ENCODE measurements at places on chromosomes 12 and 14.

DNA sequence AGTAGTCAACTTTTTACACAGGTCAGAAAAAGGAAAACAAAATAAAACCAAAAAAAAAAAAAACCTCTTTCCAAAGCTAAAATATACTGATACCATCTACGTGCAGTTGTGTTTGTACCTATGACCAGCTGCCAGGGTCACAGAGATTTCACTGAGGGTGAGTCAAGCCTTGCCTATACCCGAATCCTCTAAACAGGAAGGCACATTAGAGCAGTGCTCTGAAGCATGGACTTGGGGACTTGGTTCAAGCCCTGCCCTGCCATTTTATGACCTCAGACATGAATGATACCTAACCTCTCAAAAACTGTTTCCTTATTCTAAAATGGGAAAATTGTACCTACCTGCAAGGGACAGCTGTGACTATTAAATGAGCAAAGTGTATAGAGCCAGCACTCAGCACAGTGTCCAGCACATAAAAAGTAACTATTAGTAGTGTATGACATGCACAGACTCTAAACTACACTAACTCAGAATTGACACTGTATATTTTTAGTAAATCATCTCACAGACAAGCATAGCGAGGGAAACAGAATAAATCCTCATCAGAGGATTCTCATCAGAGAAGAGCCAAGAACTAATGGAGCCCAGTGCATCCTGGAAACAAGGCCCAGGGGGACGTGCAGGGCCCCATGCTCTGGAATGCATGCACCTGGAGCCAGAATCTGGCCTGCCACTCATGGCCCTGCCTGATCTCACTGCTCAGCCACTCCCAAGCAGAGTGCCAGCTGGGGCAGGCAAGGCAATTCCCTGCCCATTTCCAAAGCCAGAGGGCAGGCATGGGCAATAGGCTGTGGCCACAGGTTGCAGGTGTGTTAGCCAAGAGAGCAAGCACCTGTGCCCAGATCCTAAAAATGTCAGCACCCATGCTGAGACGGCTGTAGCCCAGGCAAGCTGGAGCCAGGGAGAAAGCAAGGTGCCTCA is 57.0 kb downstream of the NT5DC3 start:
- no peak for DNase-seq

DNA sequence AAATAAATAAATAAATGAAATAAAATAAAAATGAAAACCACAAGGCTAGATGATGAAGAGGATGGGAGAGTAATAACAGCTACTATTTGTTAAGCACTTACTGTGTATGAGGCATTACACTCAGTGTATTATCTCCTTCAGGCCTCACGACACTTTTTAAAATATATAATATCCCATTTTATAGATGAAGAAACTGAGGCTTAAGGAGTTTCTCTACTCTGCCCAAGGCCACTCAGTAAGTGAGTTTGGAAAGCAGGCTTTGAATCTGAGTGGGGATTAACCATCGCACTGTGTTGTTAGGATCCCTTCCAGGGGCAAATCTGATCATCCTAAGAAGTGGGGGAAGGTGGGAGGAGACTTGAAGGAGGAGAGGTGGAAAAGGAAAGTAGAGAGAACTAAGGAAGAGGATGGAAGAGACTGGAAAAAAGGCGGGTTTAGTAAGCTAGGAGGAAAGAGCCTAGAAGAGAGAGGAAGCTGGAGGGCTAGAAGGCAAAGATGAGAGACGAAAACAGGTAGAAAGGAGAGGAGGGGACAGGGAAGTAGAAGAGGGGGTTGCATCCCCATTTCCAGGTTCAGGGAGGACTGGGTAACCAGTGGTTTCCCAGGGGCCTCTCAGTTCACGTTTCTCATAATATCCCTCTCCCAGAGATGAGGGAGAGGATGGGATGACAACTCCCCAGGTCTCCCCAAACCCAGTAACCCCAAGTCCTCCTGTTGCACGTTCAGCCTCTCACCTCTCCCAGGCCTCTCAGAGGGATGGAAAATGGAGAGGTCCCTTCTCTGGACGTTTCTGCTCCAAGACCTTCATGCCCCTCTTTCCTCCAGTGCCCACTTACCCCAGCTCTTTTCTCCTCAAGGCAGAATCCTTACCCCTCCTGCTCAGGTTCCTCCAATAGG is 1.7 kb downstream of the STAT6 start:
- DNase-seq = no peak

- DNase-seq = no peak
Measured at GRCh38 chr14:37712976-37713431, 117.6 kb downstream of the TTC6 start.

DNA sequence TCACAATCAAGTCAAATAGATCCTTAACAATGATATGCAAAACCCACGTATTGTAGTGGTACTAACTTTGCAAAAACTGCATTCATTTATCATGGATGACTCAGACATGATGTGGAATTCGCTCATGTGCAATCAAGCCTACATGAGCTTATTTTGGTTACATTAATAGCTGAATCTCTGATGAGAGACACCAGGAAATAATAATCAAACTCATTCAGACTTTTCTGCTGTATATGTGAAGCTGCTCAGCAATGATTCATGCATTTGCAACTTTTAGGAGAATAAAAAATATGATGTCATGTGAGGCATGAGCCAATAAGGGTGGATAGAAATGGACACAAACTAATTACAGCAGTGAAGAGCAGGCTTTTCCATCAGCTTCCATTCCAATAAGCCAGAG is 1075.8 kb upstream of the TMEM132C start:
- DNase-seq = no peak

DNA sequence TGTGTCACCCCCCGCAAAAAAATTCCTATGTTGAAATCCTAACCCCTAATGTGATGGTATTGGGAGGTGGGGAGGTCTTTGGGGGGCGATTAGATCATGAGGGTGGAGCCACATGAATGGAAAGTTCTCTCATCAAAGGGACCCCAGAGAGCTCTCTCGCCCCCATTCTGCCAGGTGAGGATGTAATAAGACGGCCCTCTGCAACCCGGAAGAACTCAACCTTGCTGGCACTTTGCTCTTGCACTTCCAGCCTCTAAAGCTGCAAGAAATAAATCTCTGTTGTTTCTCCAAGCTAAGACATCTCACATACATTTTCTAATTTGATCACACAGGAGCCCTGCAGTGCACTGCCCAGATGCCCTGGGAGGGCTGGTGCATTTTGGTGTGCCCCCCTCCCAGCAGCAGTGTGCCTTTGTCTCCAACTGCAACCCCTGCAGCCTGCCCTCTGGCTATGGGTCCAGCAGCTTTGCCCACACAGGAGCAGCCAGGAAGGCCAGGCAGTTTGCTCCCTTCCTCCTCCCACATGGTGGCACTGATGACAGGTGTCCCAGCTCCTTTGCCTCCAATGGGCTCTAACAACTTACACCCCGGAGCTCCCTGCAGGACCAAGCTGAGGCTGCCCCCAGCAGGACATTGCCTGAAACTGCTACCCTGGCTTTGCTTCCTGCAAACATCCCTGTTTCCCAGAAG is 59.3 kb downstream of the C14orf132 start:
- DNase-seq = peak; percentile 84

DNA sequence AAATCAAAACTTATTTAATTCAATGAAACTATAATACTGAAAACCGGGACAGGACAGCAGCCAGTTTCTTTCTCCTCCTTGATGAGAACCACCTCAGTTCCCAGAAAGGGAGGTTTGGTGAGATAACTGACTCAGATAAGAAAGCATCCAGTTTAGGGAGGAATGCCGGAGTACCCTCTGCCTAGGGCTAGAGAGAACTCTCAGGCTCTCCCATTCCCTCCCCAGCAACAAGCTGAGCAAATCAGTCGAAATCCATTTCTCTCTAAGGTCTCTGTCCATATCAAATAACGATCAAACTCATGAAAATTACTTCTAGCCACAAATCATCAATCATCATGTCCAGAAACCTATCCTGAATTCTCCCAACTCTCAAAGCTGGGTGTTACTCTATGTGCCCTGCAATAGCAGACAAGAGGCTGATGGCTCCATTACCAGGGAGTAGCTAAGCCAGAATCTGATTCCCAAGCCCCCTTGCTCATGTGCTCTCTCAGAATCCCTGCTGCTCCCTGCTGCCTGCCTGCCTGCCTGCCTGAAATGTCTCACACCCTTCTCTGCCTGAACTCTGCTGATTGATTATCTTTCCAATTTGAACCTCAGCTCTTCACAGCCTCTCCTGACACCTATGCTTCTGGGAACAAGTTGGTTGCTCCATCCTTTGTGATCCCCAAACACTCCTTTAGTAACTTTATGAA is 49.4 kb downstream of the SLC25A47 start:
- DNase-seq = no peak

GRCh38 chr14:93804654-93805053 is 16.4 kb upstream of the PRIMA1 start:
- no peak for DNase-seq

- no peak for DNase-seq
Measured at GRCh38 chr14:100271247-100271939, 32.4 kb downstream of the YY1 start.

- no peak for DNase-seq
Measured at GRCh38 chr12:110561471-110562201, 21.5 kb downstream of the PPTC7 start.

DNA sequence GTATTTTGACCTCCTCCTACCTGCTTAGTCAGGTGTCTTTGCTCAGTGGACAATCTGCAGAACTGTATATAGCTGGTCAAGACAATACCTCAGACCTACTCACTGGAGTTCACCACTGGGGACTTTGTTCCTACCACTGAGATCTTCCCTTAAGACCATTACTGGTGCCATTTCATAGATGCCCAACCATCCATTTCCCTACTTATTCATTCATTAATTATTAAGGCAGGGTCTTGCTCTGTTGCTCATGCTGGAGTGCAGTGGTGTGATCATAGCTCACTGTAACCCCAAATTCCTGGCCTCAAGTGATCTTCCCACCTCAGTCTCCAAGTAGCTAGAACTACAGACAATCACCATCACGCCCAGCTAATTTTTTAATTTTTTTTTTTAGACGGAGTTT is 22.8 kb upstream of the CRADD start:
- no peak for DNase-seq

GRCh38 chr12:58414398-58414871 is 473.1 kb downstream of the ATP23 start:
- no peak for DNase-seq

GRCh38 chr12:64077922-64078321 is 144.2 kb downstream of the KICS2 start:
- no peak for DNase-seq

GRCh38 chr14:105425823-105426247 is 6.2 kb downstream of the MTA1 start:
- DNase-seq = no peak

- DNase-seq = no peak
Measured at GRCh38 chr12:110200124-110200417, 75.9 kb downstream of the IFT81 start.

- DNase-seq = no peak
Measured at GRCh38 chr12:25083211-25083610, 111.7 kb downstream of the DNAI7 start.

DNA sequence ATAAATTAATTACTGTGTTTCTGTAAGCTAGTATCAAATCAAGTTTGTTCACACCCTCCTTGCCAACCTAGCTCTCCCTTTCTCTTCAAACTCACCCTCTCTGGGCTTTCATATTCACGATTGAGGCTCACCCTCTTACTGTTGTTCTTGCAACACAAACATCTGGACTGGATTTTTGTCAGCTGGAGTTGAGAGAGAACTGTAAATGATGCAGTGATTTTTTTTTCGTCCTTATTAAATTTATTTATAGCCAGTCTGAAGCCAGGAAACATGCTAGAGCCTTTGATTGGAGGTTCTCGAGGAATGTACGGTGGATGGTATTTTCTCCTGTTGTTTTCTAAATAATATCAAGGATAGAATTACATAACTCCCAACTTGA is 485.1 kb downstream of the ZFP36L1 start:
- DNase-seq = no peak

- no peak for DNase-seq
Measured at GRCh38 chr14:93064411-93065271, 51.1 kb downstream of the ITPK1 start.

GRCh38 chr14:22699801-22700564 is 55.8 kb upstream of the OR6J1 start:
- DNase-seq = no peak

- no peak for DNase-seq
Measured at GRCh38 chr12:129552996-129553750, 350.7 kb downstream of the TMEM132D start.

GRCh38 chr14:75230140-75230792 is 48.4 kb upstream of the FOS start:
- no peak for DNase-seq

DNA sequence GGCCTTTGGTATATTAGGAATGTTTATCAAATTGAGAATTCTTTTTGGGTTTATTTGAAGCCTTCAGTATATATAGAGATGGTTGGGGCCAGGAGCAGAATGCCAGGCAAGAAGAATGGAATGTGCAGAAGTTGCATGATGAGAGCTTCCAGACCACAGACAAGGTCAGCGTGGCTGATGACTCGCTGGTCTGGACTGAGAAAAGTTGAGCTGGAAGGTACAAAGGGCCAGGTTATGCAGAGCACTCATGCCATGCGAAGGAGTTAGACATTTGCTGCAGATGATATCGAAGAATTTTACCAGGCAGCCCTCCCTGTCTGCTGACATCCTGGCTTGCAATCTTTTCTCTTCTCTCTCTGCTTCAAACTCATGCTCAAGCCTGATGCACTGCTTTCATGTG is 196.2 kb upstream of the ARHGAP5 start:
- DNase-seq = no peak

- no peak for DNase-seq
Measured at GRCh38 chr14:29682789-29683188, 244.9 kb downstream of the PRKD1 start.

DNA sequence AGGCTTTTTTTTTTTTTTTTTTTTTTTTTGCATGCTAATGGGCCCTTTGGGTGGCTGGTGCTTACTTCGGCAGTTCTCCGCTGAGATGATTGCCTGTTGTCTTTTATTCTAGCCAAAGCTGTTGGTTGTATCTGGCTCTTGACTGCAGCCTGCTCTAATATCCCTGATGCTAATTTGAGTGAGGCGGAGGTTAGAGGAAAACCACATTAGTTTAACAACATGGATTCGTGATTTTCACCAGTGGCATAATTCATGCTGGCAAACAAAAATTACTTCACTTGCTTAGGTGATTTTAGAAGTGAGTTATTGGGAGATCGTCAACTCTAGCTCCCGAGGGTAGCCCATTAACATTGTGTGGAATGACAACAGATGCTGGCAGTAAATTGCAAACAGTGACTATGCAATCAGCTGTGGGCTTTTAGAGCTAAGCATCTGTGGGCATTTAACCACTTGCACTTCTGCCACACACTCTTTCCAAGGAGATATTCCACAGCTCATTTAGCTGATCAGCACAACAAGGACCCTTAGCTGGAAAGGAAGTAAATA is 97.6 kb upstream of the ZDHHC17 start:
- DNase-seq = no peak
